ENCODE measurements at places on chromosomes 6 and 20.

DNA sequence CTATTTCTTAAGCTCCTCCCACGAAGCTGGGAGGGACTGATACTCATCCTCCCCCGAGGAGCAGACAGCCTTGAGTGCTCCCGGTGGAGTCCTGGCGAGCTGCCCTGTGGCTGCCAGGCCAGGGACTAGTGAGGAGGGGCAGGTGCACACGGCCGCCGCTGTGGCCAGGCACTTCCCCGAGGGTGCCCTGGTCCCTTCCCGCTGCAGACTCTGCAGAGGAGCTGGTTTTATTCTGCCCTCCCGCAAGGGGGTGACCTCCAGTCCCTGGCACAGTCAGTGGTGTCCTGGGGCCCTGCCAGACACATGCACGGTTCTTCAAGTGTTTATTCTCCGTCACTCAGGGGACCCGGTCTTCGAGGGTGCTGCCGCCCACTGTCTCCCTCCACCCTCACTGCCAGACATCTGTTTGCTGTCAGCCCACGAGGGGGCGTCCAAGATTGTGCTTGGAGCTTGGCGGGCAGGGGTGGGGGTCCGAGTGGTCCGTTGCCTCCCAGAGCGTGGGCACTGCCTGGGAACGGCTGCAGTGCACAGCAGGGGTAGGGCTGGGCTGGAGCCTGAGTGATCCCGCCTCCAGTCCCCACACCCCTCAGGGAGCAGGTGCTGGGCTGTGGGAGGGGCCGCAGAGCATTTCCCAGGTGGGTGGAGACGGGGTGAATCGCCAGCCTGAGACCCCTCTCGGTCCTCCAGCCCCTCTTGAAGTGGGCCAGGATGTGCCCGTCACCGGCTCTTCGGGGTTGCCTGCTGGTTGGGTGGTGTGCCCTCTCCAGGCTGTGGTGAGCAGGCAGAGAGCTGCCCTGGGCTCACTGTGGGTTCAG, 3.1 kb upstream of the CABLES2 start:
- DNase-seq: peak; percentile 50

- no peak for DNase-seq
Observed at GRCh38 chr6:72999995-73000394, 225.3 kb downstream of the KHDC1L start.

DNA sequence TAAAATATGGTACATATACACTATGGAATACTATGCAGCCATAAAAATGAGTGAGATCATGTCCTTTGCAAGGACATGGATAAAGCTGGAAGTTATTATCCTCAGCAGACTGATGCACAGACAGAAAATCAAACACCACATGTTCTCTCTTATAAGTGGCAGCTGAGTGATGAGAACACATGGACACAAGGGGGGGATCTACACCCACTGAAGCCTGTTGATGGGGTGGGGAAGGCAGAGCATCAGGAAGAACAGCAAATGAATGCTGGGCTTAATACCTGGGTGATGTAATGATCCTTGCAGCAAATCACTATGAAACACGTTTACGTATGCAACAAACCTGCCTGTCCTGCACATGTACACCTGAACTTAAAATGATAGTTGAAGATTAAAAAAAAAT, 71.3 kb downstream of the MANEA start:
- no peak for DNase-seq

DNA sequence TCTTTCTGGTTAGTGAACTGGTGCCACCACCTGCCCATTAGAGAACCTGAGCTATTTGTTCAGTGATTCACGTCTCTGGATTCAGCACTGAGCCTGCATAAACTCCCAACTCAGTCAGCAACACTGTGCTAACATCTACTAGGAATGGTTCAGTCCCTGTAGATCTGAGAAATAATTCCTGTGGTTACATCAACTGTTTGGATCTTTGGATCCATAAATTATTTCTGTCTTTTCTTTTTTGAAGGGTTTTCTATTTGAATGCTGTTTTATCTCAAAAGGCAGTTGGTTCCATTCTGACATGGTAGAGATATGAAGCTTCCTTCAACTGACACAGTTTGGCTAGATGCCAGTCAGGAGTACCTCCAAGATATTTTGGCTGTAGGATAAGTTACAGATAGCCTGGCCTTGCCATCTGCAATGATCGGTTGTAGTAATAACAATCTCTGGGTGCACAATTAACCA, 125.9 kb downstream of the TRMT11 start:
- DNase-seq: no peak

GRCh38 chr20:46111028-46111835, 6.9 kb upstream of the CD40 start:
- peak; percentile 35 for DNase-seq

- peak; percentile 66 for DNase-seq
Observed at GRCh38 chr6:116370760-116371119, at the start of gene DSE. TSS of gene DSE (plus strand) at chr6:116370947. CDS start at chr6:116399251, 28,304 bp downstream.

DNA sequence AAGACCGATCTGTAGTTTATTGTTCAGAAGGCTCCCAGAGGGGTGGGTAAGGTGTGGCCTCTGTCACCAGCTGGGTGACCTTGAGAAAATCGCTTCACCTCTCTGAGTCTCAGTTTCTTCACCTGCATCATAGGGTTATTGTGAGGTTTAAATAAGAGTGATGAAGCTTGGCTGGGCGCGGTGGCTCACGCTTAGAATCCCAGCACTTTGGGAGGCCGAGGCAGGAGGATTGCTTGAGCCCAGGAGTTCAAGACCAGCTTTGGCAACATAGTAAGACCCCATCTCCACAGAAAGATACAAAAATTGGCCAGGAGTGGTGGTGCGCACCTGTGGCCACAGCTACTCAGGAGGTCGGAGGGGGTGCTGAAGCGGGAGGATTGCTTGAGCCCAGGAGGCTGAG, 36.0 kb downstream of the VSTM2L start:
- no peak for DNase-seq

DNA sequence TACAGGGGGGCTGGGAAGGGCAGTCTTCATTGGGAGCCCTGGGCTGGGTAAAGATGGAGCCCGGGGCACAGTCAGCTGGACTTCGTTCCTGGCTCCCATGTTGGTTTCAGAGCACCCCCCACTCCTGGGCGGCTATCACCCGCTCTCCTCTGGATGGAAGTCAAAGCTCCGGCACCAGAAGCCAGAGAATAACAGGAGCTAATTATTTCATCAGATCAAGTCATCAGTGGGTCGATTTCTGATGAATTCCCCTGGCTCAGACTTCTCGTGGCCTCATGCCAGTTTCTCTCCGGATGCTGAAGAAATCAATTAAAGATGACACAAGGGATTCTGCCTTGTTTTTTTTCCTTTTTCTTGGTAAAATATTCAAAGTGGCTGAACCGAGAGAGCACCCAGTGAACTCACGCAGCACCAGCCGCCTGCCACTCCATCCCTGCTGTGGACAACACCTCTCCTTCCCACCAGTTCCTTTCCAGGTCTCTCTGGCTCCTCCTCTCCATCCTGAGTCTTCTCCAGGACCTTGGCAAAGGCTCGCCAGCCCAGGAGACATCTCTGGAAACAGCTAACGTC, 22.5 kb downstream of the SULF2 start:
- no peak for DNase-seq

DNA sequence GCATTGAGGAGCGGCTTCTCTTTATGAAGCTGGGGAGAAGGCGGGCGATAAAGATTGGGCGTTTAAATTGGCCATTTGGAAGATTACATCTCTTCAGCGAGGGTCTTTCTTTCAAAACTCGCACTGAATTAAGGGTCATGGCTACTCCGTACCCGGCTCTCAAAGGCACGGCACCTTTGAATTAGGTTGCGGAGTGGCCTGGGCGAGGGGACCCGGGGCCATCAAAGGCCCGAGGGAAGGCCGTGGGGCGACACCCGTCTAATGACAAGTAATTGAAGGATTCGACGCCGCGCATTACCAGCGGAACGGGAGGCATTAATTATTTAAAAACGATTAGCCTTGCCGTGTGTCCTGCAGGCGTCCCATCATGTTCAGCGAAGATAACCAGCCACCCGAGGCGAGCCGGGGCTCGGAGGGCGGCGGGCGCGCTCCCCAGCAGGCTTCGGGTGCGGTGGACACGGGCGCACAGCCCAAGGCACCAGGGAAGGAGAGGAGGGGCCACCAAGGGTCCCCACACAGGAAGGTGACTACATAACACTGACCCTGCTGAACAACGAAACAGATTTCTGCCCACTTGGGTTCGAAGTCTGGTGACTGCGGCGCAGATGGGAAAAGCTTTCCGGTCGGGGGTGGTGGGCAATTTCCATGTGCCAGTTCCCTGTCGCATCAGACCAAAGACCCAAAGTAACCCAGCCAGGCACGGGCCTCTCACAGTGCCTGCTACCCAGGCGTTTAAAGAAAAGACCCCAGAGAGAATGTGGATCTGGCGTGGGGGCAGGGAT, 7.4 kb downstream of the FOXA2 start:
- DNase-seq: no peak

DNA sequence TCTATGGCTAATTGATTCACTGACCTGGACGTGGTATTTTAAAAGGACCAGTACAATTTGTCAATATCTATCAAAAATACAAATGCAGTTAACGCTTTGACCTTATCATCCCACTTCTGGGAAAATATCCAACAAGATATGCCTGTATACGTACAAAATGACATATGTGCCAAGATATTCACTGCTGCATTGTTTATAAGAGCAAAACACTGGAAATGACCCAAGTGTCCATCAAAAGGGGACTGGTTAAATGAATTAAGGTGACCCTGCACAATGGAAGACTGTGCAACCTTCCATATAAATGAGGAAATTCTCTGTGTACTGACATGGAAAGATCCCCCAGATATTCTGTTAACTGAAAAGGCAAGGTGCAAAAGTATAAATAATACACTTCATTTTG, 13.9 kb downstream of the TRAM2 start:
- DNase-seq: no peak

DNA sequence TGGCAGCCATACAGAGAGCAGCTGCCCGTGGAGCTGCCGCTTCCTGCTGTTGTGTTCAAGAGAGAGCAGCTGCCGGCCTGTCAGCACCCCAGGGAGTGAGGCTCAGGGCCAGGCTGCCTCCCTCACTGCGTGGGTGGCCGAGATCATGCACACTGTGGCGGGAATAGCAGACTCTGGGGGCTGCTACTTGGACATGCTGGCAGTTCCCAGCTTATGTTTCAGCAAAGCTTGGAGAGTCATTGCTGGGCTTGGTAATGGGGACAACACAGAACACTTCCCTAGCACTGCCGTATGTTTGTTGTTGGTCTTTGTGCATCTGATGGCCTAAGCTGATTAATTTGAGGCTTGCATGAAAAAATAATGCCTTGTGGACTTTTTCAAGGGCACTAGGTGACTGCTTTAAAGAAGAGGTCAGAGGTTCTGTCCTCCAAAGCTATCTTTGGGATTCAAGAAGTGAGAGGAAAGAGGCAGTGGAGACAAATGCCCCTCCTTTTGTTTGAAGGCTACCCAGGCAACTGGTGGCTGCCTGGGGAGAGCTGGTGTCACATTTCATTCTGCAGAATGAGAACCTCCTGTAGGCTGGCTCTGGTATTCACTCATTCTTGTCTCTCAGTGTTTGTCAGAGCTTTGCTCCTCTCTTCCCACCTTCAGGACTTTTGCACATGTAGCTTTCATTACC, 18.8 kb downstream of the MRAP2 start:
- DNase-seq: no peak

DNA sequence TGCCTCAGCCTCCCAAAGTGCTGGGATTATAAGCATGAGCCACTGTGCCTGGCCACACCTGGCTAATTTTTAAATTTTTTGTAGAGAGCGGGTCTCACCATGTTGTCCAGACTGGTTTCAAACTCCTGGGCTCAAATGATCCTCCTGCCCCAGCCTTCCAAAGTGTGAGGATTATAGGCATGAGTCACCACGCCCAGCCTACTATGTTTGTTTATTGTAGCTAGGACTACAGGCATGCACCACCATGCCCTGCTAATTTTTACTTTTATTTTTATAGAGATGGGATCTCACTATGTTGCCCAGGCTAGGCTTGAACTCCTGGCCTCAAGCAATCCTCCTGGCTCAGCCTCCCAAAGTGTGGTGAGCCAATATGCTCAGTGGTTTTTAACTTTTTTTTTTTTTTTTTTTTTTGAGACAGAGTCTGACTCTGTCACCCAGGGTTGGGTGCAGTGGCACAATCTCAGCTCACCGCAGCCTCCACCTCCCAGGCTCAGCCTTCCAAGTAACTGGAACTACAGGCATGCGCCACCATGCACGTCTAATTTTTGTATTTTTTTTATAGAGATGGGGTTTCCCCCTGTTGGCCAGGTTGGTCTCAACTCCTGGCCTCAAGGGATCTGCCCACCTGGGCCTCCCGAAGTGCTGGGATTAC, 12.0 kb upstream of the DDX43 start:
- no peak for DNase-seq

DNA sequence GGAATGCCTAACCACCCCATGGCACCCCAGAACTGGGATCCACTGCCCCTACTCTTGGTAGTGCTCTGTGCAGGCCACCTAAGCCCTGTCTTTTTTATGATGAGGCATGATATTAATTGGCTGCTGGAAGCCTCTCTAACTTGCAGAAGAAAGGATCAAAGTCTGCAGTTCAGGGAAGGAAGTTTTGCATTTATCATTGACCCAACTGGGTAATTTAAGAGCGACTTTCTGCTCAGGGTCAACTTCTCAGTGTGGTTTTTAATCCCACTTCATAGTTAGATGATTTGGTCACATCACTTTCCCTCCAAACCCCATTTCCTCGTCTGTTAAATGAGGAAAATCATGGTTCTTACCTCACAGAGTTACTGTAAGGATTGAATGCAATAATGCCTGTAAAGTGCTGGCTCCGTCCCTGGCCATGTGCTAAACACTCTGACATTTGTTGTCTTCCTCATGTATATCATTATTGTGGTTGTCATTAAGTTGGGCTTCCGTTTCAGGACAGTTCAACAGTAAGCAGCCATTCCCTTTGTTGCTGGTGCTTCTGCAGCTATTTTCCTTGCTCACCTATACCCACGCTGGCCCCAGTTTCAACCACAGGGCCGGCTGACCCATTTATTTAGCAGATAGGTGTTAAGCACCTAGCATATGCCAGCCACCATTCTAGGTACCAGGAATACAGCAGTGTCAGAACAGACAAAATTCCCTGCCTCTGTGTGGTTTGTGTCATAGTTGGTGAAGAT, 14.2 kb downstream of the E2F3 start:
- peak; percentile 6 for DNase-seq

GRCh38 chr20:8304124-8304816, 172.2 kb downstream of the PLCB1 start:
- DNase-seq: no peak

All from activated naive CD4-positive, alpha-beta T cell treated with anti-CD3 and anti-CD28 coated beads for 36 hours (primary cell).